ENCODE measurements at places on chromosomes 16 and 17.

GRCh38 chr16:48165961-48166578 lies 10.3 kb upstream of the ABCC12 start:
- no peak for DNase-seq

GRCh38 chr16:65679785-65680184 lies 557.9 kb upstream of the CDH11 start:
- no peak for DNase-seq

GRCh38 chr16:5393070-5393469 lies 295.5 kb upstream of the EEF2KMT start:
- no peak for DNase-seq

DNA sequence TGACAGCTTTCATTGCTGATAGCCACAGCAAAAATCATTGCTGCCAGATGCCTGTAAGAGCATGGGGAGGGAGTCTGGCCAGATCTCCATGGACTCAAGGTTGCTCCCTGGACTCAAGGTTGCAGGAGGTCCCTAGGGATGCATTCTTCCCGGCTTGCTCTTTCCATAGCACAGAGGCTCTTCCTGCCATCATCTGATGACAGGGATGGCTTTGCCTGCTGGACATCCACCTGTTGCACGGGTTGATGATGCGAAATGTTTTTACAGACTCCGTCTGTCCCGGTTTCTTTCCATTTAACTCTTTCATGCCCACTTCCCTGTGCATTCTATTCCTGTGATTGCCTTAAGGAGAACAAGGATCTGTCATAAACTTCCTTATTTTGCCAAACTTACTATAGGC lies 115.6 kb upstream of the HSBP1 start:
- DNase-seq: no peak

- DNase-seq: peak; percentile 56
These were observed 436 bp downstream of the SHPK start for GRCh38 chr17:3635474-3636153.

DNA sequence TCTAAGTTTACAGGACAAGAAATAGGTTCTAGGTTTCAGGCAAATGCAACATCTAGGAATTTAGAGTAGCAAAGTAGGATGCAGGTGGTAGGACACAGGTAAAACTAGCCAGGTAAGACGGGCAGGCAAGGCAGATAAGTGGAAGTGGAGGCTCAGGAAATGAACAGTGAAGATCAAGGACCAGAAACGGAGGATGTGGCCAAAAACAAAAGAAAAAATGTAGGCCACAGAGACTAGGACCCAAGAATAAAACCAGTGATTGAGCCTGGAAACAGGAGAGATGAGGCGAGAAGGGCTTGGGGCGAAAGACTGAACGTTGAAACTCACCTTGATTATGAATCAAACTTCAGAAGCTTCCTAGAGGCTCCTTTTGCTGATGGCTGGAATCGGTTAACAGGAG lies 24.0 kb downstream of the CPSF4L start:
- no peak for DNase-seq

GRCh38 chr17:63390090-63390489 lies 56.0 kb downstream of the CYB561 start:
- no peak for DNase-seq

DNA sequence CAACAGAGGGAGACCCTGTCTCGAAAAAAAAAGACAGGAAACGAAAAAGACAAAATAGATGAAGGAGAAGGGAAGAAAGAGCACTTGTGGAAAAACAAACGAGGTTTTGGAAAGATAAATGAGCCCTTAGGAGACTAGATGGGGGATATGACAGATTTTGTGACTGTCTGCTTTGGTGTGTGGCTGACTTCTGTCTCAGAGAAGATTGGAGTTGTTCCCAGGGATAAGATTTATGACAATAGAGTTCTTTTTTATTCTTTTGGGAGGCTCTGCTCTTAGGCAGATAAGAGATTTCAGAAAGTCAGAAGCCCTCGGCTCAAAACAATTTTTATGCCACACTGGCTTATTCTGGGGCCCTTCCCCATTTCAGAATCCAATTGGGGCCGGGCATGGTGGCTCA lies 73.9 kb upstream of the ATF7IP2 start:
- DNase-seq: no peak

GRCh38 chr16:57611181-57611580 lies 17.2 kb upstream of the ADGRG1 start:
- no peak for DNase-seq

DNA sequence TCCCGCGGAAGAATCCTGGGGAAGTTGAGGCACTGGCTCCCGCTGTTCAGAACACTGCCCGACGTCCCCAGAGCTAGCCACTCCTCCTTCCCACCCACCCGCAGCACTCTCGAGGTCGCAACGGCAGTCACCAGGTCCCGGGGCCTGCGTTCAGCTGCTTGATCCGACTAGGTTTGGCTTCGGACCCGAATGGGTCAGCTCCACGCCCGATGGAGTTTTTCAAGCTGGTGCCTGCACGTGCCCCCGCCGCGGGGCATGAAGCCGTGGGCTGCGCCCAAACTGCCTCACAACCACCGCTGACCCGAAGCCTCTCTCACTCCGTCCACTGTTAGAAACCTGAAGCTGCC lies 12.4 kb upstream of the ODF4 start:
- no peak for DNase-seq

GRCh38 chr16:84616515-84616914 lies 1.4 kb downstream of the COTL1 start:
- no peak for DNase-seq

DNA sequence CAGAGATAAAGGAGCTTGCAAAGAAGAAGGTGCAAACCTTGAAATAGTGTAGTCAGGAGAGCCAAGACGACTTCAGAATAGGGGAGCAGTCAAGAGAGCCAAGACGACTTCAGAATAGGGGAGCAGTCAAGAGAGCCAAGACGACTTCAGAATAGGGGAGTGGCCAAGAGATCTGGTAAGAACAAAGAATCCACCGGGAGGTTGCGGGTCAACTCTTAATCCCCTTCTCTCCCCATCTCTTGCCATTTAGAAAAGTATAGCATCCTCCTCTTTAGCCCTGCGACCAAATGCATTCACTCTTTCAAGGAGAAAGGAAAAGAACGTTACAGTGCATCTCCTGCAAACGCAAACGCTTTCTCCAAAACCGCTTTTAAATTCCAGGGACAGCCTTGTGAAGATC lies 713 bp downstream of the KNOP1 start:
- no peak for DNase-seq

GRCh38 chr16:4610011-4611005 lies 4.4 kb downstream of the UBALD1 start:
- no peak for DNase-seq

DNA sequence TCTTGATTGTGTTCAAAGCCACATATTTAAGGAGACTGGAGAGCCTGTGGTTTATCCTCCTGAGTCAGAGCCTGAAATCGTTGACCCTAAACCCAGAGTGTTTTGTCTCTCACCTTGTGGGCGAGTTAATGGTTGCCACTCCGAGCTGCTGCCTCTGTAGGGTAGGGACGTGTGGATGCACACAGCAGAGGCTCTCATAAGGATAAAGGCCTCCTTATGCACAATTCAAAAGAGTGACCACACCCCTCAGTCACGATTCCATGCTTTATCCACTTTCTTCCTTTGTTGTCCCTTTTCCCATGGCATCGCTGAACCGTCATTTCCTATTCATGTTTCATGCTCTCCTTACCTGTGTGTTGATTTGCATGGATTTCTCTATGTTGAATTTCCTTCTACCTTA lies 805.0 kb upstream of the RBFOX1 start:
- DNase-seq: no peak

GRCh38 chr17:39867084-39867879 lies 720 bp upstream of the ZPBP2 start:
- DNase-seq: peak; percentile 12

- DNase-seq: no peak
These were observed 874 bp downstream of the WWP2 start for GRCh38 chr16:69762814-69763598.

GRCh38 chr16:57866529-57866918 lies 64.2 kb upstream of the KIFC3 start:
- no peak for DNase-seq

GRCh38 chr17:61822326-61823285 lies 40.7 kb downstream of the BRIP1 start:
- no peak for DNase-seq

DNA sequence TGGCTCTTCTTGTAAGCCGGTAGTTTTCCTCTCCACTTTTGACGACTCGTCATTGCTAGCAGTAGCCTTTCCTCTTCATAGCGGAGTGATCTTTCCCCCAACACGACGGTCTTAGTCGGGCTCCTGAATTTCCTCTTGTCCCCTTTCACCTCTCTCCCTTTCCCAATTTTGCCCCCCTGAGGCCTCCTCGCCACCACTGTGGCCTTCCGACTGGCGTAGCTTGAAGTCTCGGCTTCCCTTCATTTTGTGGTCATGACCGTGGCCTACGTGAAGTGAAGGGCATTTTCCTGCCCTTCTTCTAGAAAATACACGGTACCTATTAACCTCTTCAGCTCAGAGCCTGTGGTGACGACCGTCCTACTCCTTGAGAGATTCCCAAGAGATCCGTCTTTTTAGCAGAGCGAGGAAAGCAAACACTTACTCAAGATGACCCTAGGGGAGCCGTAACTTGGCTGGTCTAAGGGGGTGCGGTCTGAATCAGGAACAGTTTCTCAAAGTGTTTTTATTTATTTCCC lies 787 bp downstream of the PRKAR1A start:
- DNase-seq: no peak

- DNase-seq: no peak
These were observed 1.5 kb upstream of the CHD3 start for GRCh38 chr17:7887038-7887481.

GRCh38 chr16:4332083-4332482 lies 16.2 kb downstream of the GLIS2 start:
- DNase-seq: no peak

GRCh38 chr17:49748791-49749190 lies 15.1 kb downstream of the FAM117A start:
- DNase-seq: peak; percentile 32

DNA sequence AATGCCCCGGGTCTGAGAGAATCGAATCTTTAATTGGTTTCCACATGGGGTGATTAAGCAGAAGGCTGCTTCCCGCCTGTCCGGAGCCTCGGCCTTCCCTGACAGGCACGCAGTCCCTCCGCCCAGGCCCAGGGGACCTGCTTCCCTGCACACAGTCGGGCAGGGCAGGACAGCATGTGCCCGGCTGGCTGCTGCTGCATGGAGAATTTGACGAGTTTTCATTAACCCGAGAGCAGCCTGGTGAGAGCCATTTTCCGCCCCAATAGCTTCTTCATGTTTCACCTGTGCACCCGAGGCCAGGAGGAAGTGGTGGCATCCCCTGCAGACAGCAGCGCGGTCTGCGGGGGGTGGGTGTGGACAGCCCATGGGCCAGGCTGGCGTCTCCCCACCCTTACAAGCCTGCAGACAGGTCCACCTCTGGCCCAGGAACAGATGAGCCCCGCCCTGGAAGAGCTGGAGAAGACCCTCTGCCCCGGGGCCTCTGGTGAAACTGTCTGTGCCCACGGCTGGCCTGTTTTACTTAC lies 67.0 kb downstream of the KLHDC4 start:
- no peak for DNase-seq
